ENCODE measurements at places on chromosomes 3 and 15.

DNA sequence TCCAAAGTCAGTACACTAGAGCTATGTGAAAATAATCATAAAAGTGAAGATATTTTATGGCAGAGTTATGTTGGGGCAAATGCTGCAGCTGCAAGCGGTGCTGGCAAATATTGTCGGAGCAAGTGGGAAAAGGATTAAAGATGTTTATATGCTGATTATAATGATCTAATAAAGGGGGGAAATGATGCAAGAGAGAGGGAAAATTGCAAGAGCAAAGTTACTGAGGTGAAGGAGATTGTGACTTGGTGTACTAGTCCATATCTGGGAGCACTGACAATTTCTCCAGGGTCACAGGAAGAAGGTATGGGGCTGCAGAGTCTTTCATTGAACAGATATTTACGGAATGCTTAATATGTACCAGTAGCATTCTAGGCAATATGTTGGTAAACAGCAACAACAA is 45.8 kb downstream of the OPA1 start:
- no peak for DNase-seq

DNA sequence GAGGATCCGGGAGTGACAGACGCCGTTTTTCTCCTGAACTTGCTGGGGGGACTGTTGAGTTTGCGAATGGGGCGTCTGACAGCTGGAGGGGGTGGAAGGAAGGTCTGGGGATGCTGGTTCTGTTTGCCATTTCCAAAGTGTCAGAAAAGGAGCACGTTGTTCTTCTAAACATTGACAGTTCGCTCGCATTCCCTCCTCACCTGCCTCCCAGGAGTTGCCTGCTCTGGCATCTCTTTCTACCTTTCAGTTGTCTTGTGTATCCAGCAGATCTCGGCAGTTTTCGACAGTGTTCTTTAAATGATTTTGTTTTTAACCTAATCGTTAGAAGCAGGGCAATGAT is 829 bp downstream of the SELENOT start:
- no peak for DNase-seq

DNA sequence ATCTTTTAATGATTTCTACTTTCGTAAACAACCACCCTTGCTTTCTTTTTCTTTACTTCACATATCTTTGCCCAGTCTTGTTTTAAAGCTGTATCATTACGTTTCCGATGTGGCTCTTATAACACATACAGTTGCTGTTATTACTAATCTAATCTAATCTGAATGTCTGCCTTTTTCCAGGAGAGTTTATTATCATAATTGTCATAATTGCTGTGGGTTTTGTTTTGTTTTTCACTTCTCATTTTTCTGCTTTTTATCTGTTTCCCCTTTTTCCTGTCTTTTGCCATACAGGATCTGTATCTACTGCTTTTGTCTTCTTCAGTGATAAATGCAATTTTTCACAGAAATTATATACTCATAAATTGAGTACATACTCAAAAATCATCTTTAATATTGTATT is 24.9 kb downstream of the HACL1 start:
- no peak for DNase-seq

DNA sequence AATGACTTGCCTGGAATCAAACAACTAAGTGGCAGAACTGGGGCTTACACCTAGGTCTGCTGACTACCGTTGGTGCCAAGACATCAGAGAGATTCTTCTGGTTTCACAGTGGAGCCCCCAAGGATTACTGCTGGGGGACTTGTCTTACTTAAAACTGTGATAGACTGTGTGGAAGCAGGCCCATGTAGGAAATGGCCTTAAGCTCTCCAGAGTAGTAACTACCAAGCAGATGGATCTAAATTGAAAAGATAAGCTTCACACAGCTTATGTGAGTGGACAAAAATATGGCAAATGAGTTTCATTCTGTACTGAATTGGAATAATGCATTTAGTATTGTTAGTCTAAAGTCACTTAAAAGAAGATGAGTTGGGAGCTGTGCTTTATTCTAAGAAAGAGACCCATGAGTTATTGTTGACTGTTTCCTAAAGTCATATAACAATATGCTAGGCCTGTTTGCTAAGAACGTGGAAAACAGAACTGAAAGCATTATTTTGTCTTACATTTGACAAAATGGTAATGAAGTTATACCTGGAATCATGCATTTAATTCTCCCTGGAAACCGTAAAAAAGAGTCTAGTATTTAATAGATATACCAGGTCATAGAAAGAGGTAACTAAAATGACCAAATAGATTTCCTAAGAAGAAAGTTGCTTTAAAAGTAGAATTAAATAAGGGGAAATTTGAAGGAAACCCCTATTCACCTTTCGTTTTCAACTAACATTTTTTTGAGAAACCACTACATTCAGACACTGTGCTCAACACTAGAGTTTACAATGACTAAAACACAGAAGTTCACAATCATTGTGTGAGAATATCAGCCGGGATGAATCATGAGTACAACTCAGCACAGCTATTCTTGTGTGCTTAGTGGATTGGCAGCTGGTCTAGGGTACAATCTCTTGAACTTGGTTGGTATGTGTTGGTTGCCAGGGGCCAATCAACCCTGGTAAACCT is 13.0 kb upstream of the MAPK6 start:
- no peak for DNase-seq

- DNase-seq, result no peak
Measured at GRCh38 chr3:170520996-170521395, 64.9 kb downstream of the SLC7A14 start.

DNA sequence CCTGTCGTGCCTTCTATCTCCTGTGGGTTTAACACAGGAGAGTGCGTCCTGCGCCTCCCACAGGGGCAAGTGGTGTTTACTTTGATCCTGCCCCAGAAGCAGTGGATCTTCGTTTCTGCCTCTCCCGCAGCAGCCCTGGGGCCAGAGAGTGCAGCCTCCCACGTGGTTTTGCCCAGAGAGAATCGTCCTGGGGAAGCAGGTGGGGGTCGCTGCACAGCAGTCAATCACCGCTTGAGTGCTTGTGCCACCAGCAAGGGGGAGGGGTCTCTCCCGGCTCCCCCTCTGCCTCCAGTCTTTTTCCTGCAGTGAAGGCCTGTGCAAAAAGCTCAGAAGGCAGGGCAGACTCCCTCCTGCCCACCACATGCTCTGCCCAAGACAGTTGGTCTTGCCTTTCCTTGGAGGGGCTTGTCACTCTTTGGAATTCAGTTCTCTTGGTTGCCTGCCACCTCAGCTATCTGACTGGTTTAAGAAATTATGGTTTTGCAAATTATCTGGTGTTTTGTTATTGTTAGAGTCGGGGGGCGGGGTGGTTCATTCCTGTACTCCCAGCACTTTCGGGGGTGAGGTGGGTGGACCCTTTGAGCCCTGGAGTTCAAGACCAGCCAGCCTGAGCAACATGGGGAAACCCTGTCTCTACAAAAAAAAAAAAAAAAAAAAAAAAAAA is 26.9 kb downstream of the STOML1 start:
- DNase-seq, result no peak

- no peak for DNase-seq
Measured at GRCh38 chr3:116226266-116226665, 219.0 kb downstream of the LSAMP start.

- DNase-seq, result peak; percentile 23
Measured at GRCh38 chr3:44076221-44076829, 165.4 kb upstream of the TOPAZ1 start.

- no peak for DNase-seq
Measured at GRCh38 chr3:17081520-17081919, 196.8 kb downstream of the PLCL2 start.

- no peak for DNase-seq
Measured at GRCh38 chr3:128491691-128491940, 1.4 kb downstream of the GATA2 start.

- no peak for DNase-seq
Measured at GRCh38 chr3:64741341-64741740, 53.5 kb upstream of the ADAMTS9 start.

GRCh38 chr3:72380711-72381493 is 467.3 kb downstream of the SHQ1 start:
- DNase-seq, result no peak

DNA sequence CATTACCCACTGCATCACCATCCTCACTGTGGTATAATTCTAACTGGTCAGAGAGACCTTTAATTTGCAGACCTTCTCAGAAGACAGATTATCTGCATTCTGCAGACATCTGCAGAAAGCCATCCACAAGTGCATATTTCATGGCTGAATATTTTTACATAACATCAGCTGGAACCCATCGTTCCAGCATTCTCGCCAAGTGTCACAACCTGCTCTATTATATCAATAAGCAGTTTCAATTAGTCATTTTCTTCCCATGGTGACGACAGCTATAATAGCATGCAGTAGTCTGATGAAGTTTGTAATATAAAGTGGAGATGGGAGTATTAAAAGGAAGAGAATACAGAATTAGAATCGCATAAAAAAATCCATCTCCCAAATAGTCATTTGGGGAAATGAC is 334.7 kb downstream of the FHIT start:
- DNase-seq, result no peak

GRCh38 chr15:37034835-37035748 is 65.3 kb downstream of the MEIS2 start:
- peak; percentile 94 for DNase-seq

GRCh38 chr3:13235079-13235478 is 161.8 kb upstream of the IQSEC1 start:
- no peak for DNase-seq

DNA sequence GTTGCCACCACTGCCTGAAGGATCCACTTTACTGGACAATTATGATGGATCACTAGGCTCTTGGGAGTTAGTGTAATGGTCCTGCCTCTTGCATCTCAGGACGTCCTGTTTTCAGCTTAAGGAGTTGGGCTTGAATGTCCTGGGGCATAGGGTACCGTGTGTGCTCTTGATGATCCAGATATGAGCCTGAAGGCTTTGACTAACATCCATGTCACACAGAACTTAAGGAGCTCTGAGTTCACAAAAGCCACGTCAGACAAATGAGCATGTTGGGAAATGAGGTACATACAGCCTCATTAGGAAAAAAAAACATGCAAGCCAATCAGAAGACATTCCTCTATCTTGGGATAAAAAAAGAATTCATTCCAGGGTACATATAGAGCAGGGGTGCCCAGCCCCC is 40.8 kb downstream of the CA12 start:
- DNase-seq, result no peak

- no peak for DNase-seq
Measured at GRCh38 chr3:37163262-37164015, 10.9 kb downstream of the LRRFIP2 start.

- no peak for DNase-seq
Measured at GRCh38 chr3:9032231-9032777, 69.0 kb upstream of the RAD18 start.

GRCh38 chr15:50977162-50977561 is 68.7 kb downstream of the AP4E1 start:
- no peak for DNase-seq

- no peak for DNase-seq
Measured at GRCh38 chr3:58683466-58683865, 16.9 kb upstream of the FAM3D start.

GRCh38 chr3:17014709-17015108 is 130.0 kb downstream of the PLCL2 start:
- no peak for DNase-seq

DNA sequence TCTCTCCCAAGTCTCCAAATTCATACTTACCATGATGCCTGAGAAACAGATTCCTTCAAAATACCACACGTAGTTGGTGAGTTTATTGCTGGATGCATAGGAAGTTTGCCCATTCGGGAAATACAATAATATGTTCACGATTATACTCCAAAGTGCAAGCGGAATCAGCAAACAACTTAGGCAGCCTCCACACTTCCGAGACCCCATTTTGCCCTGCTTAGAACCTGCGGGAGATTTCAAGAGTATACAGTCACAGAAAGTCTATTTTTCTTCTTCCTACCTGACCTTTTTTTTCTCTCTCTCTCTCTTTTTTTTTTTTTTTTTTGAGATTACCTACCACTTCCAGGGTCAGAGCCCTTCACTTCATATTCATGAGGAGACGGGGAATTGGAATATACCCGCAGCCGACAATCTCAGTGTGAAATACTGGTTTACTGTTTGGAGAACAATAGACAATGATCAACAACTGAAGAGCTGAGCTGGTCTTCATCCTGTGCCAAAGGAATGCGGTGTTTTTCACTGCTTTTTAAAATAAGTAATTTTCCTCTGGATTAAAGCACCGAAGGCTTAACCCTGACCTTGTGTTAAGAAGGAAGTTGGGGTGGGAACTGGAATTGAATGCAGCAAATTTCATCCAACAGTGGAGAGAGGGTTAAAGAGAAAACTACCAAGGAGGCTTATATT is at the start of gene TM4SF18:
Gene TM4SF18, minus strand, starts transcription at position 461 of the 684 bp plus-strand sequence. Its CDS starts 254 bp downstream, at position 207.
- DNase-seq, result no peak

DNA sequence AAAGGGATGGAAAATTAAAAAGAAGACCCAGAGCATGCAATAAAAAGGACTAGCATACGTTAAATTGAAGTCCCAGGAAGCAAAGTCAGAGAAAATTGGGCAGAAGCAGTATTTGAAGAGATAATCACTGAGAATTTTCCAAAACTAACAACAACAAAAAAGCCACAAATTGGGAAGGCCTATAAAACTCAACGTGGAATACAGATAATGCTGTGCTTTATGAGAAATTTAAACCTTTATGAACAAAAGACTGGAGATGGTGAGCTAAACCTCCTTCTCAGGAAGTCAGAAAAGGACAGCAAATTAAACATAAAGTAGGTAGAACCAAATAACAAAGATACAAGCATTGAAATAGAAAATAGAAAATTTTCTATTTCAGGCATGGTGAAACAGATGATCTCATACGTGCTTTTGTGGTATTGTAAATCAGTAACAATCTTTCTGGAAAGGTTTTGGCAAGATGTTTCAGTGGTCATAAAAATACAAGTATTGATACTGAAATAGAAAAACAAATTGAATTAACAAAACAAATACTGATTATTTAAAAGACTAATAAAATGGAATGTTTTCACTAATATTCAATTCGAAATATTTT is 55.6 kb downstream of the LYSMD4 start:
- no peak for DNase-seq

DNA sequence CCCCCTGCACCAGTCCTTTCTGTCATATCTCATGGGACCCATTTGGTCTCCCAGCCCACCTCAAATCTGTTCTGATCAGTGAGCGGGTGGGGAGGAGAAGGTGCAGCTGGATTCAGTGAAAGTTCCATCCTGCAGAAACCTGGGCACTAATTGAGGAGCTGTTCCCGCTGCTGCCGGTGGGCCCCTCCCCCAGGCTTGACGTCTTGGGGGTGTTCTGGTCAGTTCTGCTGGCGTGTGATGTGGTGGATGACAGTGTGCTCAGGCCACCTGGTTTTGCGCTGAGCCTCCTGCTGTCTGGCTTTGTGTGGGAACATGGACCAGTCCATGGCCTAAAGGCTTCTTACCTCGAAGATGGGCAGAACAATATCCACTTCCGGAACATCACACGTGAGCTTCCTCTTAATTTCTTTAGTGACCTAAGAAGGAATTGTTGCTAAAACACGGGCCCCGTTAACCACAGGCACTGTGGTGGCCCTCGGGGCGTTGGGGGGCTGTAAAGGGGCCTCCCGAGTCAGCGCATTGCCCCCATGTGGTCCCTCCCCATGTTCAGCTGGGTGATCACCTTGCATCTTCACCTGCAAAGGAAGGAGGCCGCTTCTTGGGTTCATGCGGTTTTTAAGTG is 59.7 kb downstream of the RGMA start:
- no peak for DNase-seq

- no peak for DNase-seq
Measured at GRCh38 chr3:138477120-138477519, 42.7 kb downstream of the ESYT3 start.
